ENCODE measurements at places on chromosomes 13 and 19.

- DNase-seq = no peak
Observed at GRCh38 chr19:34678421-34678820, 943 bp downstream of the ZNF302 start.

DNA sequence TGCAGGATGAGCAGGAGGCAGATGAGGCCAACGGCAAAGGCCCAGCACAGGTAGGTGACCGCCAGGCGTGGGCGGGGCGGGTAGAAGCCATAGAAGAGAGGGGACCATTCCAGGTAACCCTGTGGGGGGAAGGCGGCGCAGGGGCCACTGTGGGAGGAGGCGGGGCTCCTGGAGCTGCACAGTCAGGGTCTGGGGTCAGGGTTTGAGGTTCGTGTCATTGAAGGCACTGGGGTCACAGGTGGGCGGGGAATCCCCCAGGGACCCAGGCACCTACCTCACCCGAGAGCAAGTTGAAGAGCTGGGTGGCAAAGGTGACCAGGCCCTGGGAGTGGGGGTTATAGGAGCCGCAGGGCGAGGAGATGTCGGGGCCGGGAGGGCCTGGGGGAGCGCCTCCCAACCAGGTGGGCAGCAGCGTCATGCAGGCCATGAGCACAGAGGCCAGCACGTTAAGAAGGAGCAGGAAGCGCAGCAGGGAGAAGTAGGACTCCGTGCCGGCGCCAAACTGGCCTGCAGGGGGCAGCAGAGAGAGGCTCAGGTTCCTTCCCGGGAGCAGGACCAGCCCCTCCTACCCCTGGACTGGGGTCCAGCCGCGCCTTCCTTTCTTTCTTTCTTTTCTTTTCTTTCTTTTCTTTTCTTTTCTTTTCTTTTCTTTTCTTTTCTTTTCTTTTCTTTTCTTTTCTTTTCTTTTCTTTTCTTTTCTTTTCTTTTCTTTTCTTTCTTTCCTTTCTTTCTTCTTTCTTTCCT is 4.6 kb downstream of the TMC4 start:
- DNase-seq = peak; percentile 81

- DNase-seq = no peak
Observed at GRCh38 chr13:61727767-61728166, 312.1 kb upstream of the PCDH20 start.

DNA sequence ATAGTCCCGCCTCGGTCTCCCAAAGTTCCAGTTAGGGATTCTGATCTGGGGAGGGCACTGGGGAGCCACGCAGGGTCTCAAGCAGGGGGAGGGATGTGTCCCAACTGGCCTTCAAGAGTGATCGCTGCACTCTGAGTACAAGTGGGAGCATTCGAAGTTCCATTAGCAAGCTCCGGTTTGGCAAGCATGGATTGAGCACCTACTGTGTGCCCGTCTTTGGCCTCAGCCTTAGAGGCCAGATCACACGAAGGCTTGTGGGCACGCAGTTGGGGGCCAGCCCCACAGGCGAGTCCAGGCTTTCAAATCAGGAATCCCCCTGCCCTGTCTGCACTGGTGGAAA is 32.1 kb upstream of the TCF3 start:
- DNase-seq = no peak

DNA sequence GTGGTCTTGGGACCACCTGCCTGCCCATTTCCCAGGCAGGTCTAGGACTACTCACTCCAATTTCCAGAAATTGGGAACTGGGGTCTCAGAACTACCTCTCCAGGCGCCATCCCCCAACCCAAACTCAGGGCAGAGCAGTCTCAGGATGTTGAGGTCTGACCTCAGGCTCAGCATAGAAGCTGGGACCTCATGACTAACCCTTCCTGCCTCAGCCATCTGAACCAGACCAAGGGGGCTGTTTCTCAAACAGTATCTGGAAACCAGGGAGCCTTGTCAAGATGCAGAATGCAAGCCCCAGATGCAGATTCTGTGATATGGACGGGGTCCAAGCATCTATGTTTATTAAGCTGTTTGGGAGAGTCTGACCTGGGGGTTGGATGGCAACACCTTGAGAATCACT is 1.3 kb downstream of the FBXW9 start:
- no peak for DNase-seq

DNA sequence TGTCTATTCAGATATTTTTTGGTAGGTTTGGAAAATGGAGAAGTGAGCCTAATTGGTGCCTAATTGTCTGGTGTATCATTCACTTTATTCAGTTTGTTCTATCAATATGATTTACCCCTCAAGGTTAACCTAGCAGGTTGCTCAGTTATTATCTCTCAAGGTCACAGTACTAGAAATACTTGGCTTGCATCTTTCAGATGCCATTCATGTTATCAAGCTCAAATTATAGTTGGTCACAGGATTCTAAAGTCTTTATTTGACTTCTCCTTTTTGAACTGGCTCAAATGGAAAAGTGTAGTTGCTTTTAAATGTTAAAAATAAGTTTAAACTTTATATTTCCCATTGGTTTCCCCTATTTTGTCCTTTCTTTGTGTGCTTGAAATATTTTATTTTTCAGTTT is 2.6 kb downstream of the KCNRG start:
- no peak for DNase-seq

- no peak for DNase-seq
Observed at GRCh38 chr13:113457510-113457909, 4.2 kb upstream of the ADPRHL1 start.

- DNase-seq = no peak
Observed at GRCh38 chr19:38784224-38784623, 4.8 kb upstream of the LGALS7B start.

DNA sequence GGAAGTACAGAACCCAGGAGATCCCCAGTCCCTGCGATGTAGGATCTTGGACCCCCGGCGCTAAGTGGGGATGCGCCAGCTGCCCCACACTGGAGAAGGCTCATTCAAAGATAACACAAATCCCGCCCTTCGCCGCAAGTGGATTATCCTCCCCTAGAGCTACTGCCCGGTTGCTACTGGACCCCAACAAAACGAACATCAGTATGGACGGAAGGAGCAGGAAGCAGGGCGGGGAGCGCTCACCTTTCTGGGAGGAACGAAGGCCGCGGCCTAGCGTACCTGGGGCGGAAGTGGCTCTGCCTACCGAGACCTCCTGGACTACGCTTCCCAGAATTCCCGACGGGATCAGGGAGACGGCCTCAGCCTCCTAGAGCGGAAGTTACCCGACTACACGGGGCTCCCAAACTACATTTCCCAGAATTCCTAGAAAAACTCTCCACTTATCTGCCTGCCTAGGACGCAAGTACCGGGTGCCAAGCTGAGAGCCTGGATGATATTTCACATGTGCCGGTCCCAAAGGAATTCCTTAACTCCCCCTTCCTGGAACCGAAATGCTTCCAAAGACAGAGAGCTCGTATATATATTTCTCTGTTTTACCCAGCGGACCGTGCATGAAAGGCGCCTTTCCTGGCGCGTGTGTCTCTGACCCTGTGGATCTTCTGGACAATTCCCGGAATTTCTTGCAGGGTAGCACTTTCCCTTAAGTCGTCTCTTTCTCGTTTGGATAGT is at the start of gene ZNF112:
ZNF112 (minus strand) TSS at position 298 of the 729 bp plus-strand sequence. CDS start 16,141 bp downstream, outside the sequence.
- no peak for DNase-seq

- DNase-seq = no peak
Observed at GRCh38 chr19:37987356-37988332, 80.6 kb downstream of the SIPA1L3 start.

- DNase-seq = no peak
Observed at GRCh38 chr19:14467816-14468215, 7.3 kb downstream of the PTGER1 start.

All from activated naive CD8-positive, alpha-beta T cell treated with anti-CD3 and anti-CD28 coated beads, Interleukin-2, amount 50 U/mL, for 16 hours (primary cell).